ENCODE measurements at places on chromosomes 1 and 21. TPM values are rescaled to one million over a fixed set of nuclear protein-coding genes. Genes with fewer than 3 reads are reported as not detected.

RABGGTB gene
- 133 TPM for total RNA-seq

GRCh38 chr21:40803101-40803500, 43.9 kb downstream of the DSCAM start:
- DNase-seq, result no peak

GRCh38 chr1:91053630-91054029, 31.8 kb upstream of the ZNF644 start:
- no peak for DNase-seq

DNA sequence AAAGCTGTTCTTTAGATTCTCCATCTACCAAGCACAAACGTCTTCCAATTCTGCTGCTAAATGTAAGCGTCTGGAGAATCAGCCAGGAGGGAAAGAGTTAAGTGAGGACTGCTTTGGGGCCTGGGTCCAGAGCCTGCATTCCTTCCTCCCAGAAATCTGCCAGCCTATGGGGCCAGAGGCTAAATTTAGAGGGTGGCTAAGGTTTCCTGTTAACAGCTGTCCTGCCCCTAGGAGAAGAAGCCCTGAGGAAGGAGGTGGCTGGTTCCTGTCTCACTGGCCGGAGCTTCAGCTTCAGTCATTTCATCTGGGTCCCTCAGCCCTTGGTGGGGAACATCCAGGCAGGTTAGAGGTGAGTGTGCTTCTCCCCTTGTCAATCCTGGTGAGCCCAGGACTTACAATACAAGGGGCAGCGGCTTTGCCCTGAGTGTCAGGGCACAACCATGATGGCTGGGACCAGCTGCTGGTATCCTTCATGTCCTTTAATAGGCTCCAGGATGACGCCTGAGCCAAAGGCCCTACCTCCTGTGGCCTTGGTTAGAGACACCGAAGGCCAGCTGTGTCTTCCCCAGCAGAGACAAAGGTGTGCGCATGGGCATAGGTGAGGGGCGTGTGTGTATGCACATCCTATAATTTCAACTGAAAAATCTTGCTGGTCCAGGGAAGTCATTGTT, at the start of gene STYXL2:
STYXL2 (plus strand) TSS at position 230 of the 671 bp plus-strand sequence. CDS start 775 bp downstream, outside the sequence.
- no peak for DNase-seq

CCDC27 gene
- total RNA-seq, result not detected

GRCh38 chr1:226723657-226724532, 15.2 kb downstream of the ITPKB start:
- no peak for DNase-seq

DNA sequence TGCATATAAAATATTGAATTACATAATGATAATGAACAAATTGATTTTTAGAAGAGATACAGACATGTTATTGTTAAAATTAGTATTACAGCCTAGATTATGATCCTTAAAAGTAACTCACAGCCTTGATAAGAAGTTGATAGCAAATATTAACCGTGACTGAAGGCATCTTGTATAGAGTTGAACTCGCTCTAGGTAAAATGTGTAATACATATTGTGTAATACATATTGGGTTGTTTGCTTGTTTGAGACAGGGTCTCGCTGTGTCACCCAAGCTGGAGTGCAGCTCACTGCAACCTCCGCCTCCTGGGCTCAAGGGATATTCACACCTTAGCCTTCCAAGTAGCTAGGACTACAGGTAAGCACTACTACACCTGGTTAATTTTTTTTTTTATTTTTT, 269.9 kb downstream of the BRINP3 start:
- DNase-seq, result no peak

KCNJ15 gene
- total RNA-seq, result 0.07 TPM

DNA sequence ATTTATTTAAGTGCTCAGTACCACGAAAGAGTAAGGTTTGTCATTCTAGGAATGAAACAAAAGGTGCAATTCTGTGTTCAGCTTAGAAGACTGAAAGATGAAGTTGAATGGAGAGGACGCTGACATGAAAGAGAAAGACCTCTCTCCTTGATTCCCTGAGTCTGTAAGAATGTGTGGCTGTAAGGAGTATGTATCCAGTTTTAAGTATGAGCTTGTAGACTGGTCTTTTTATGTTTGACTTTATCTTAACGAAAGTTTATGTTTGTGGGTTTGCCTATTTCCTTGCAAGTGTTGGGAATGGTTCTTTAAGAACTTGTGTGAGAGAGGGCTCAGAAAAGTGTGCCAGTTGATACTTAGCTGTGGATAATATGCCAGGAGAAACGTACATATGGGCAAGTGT, 1.4 kb downstream of the CHD1L start:
- DNase-seq, result no peak

FMO1 gene
- total RNA-seq, result not detected

DNA sequence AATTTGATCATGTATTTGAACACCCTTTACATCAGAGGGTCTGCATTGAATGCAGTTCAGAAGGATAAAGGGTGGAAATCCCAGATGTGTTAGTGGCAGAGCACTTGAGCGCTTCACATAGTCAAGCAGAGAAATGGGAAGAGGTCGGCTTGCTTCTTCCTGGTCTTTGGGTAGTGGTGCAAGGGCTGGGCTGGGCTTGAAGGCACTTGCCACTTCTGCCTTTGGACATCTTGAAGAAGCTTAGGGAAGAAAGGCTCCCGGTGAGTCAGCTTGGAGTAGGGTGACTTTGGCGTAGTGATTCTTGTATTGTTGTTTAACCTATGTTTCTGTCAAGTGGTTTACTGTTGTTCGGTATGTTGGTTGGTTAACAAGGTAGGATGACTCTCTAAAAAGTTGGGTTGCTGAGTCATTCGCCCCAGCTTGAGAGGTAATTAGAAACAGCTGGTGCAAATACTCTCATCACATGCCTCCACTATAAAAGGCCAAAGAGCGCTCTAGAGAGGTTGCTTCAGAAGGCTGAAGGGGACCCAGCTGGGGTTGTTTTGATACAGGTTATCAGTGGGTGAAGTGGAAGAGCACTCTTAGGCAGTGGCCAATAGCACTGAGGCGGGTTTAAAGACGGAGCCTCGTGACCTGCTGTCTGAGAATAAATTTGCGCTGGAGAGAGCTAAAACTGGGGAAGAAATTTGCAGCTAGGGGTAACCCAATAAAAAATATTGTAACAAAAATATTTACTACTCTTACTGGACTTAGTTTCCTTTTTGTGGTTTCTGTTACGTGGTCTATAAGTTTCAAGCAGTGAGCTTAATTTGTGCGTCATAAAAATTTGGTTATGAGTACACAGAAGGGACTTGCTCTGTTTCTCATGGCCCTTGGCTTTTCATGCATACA, 1.4 kb downstream of the BACH1 start:
- DNase-seq, result peak; percentile 62

NTMT2 gene
- total RNA-seq, result not detected

- no peak for DNase-seq
Measured at GRCh38 chr1:40014253-40014706, 26.2 kb upstream of the CAP1 start.

GRCh38 chr1:193960499-193960898, 774.1 kb upstream of the B3GALT2 start:
- no peak for DNase-seq

- DNase-seq, result no peak
Measured at GRCh38 chr1:73160759-73161158, 878.4 kb upstream of the NEGR1 start.

- peak; percentile 72 for DNase-seq
Measured at GRCh38 chr1:206461602-206462455, 8.4 kb upstream of the IKBKE start.

DNA sequence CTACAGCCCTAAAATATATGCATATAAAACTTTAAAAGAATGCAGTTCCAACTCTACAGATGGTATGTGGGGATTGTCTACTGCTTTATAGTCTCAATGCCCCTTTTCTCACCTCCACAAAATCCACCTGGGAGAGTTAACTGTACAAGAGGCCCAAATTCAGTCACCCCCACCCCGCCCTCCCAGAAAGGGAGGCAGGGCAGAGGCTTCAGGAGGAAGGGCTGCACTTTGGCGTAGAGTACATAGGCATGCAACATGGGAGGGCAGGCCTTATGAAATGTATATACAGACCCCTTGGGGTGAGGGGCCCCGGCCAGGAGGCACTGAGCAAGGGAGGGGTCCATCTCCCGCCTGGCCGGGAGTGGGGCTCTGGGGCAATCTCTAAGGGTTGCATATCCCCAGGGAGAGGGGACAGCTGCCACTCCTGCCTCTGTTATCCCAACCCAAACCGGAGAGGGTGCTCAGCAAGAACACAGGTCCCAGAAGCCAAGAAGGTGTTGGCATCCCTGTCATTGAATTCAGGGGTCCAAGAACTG, 1.3 kb upstream of the PYGO2 start:
- DNase-seq, result no peak

RIPPLY3 gene
- total RNA-seq, result 0.26 TPM

GRCh38 chr1:212457740-212458338, 25.1 kb downstream of the NENF start:
- DNase-seq, result peak; percentile 74

DNA sequence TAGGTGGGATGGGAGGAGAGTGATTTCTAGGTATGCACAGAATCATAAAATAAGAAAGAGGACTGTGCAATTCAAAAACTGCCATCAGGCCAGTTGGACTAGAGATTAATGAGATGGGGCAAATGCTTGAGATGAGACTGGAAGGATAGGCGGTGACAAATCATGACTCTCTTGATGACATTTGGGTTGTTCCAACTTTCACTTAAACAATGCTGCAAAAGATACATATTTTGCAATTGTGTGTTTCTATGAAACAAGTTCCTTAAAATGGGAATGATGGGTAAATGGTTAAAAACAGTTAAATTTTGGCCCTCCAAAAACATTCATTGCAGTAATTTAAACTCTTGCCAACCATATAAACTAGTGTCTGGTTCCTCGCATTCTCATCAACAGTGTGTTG, 55.2 kb downstream of the RNASEL start:
- DNase-seq, result no peak

DNA sequence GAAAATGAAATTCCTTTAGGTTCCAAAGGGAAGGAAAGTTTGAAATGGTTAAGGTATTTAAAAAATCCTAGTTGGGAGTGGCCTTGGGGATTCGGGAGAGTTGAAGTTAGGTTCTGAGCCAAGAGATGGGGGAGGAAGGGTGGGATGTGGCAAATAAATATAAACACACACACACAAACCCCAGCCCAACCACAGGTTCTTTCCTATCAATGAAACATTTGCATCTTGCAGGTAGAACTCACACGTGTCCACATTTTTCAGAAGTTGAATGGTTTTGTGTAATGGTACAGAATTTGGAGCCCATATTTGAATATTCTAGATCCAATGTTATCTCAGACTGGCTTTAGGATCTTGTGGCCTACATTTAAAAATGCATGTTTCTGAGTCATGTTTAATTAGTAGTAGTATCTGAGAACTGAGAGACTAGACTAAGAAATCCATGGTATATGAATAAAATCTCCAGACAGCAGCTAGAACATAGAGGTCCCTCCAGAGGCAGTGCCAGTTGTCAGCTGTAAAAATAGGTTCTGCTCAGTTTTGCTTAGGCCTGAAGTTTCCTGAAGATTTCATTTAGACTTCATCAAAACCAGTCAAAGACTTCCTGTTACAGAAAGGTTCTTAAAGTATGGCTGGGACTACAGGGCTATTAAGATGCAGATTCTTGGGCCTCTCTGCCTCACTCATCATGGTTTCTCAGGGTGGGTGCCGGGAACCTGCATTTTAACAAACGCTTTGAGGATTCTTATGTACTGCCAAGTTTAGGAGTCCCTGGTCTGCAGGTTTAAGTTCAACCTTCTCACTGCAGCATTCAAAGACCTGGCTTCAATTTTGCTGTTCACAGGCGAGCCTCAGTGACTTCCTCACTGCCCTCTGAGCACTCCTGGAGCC, 21.3 kb downstream of the RUNX1 start:
- DNase-seq, result no peak

COL6A1 gene
- 2.8 TPM for total RNA-seq

- peak; percentile 96 for DNase-seq
Measured at GRCh38 chr1:92485381-92486250, 1.1 kb downstream of the GFI1 start.

TESK2 gene
- total RNA-seq, result 5.9 TPM

DNA sequence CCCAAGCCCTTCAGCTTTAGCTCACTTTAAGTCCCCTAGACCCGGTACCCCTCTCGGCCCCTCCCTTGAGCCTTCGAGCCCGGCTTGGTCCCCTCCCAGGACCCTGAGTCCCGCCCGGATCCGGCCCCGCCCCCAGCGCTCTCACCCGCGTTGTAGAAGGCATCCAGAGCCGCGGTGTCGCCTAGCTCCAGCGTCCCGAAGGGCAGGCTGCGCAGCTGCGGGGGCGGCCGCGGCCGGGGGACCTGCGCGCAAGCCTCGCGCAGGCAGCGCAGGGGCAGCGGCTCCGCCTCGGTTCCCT, 699 bp downstream of the MAP3K6 start:
- DNase-seq, result peak; percentile 89

DNA sequence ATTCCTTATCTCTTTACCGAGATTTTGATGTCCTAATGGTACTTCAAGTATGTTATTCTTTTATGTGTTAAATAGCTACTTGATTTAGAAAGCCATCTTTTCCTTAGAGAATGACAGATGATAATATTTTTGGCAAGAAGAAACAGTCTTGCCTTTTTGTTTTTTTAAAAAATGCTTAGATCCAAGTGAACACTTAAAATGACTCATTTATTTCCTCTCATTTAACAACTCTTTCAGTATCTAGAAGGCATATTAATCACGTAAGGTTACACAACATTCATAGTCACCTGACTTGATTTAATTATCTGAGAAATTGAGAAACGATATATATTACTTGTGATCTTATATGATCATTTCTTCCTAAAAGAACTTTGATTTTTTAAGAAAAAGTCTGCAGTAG, 52.4 kb downstream of the SUCO start:
- no peak for DNase-seq

KCNJ10 gene
- total RNA-seq, result 0.65 TPM

All from activated T-cell treated with anti-CD3 and anti-CD28 coated beads, Interleukin-2, amount 50 U/mL, for 72 hours (primary cell).